Effector CD8-positive, alpha-beta T cell (primary cell): ENCODE measurements at places on chromosomes 16 and 17.

GRCh38 chr17:62664336-62665120 is 37.1 kb downstream of the MRC2 start:
- DNase-seq, result no peak

- no peak for DNase-seq
Measured at GRCh38 chr16:30561089-30561816, 3.1 kb upstream of the ZNF764 start.

- no peak for DNase-seq
Measured at GRCh38 chr16:84883301-84883700, 63.5 kb downstream of the CRISPLD2 start.

DNA sequence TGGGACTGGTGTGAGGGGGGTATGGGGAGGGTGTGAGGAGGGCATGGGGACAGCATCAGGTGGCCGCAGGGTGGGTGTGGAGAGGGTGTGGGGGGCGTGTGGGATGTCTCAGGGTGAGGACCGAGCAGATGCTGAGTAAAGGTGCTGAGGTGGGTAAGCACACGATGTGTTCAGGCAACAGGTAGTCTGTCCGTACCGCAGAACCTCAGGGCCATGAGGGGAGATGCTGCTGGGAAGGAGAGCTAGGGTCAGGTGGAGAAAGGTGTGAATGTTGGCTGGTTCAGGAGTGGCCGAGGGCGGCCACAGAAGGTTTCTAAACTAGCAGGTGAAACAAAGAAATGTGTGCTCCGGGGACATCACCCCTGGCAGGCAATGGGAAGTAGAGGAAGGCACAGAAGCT is 80.0 kb upstream of the CDH5 start:
- no peak for DNase-seq

DNA sequence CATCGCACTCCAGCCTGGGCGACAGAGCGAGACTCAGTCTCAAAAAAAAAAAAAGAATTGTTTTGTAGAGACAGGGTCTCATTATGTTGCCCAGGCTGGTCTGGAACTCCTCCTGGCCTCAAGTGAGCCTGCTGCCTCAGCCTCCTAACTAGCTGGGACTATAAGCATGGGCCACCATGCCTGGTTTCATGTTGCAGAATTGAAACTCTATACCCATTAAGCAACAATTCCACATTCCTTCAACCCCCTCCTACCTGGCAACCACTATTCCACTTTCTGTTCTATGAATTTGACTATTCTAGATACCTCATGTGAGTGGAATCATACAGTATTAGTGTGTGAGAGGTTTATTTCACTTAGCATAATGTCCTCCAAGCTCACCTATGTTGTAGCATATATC is 24.5 kb downstream of the RNF135 start:
- no peak for DNase-seq

DNA sequence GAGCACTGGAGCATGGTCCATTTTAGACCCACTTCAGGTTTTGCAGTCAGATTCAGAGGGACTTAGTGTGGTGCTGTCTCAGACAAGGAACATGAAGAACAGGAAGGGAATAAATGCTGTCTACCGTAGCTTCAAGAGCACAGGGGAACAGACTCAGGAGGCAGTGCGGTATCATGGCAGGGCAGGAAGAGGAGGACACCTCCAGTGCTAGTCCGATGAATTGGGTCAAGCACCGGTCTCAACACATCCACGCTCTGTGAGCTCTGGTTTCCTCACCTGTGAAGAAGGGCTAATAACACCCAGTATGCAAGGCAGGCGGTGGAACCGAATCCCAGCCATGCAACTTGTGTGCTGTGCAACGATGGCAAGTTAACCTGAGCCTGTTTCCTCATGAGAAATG is 3.6 kb upstream of the ANKFY1 start:
- DNase-seq, result no peak

DNA sequence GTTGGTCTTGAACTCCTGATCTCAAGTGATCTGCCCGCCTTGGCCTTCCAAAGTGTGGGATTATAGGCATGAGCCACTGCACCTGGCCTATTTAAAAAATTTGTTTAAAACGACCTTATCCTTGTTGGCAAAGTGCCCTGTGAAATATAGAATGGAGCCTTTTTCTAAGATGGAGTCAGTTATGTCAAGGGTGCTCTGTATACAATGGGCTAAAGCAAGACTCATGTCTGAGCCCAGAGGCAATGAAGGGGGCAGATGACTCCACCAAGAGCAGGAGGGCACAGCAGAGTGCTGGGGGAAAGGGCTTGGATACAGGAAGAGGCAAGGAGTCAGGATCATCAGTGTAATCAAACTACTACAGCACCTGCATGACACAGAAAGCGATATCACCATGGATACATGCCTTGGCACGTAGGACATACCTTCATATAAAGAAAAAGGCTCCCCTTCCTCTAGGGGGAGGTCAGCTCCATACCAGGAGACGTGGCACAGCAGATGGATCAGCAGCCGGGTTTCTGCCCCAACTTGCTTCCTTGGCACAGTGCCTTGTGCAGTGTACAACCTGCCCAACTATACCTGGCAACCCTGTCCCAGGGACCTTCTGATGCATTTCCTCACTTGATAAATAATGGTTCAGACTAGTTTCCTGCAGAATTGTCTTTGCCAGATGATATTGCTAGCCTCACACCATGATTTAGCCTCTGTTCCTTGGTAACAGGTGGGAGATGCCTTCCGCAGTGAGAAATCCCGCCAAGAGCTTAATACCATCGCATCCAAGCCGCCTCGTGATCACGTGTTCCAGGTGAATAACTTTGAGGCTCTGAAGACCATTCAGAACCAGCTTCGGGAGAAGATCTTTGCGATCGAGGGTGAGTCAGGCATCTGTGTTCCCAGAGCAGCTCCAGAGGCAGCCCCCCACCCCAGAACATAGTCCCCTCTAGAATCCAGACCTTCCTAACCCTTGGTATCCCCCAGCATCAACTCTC is 15.3 kb downstream of the ITGAM start:
- DNase-seq, result no peak

DNA sequence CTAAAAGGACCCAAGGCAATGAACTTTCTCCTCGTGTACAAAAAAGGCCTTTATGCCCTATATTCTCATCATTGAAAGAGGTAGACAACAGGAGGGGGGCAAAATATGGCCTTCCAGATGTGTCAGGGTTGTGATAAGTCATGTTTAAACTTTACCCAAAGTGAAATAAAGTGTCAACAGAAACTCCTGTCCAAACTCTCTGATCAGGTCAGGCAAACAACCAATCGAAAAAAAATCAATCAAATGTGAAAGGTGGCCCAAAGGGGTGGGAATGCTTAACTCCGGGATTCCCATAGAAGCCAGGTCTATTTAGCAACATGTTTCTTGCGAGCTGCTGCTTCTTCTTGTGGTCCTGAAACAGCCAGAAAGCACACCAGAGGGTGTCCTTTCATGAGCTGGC is 49.5 kb upstream of the SOX9 start:
- no peak for DNase-seq

GRCh38 chr16:3135126-3135715 is 392 bp downstream of the ZNF213 start:
- DNase-seq, result no peak

GRCh38 chr16:26806657-26807056 is 260.1 kb upstream of the C16orf82 start:
- no peak for DNase-seq

DNA sequence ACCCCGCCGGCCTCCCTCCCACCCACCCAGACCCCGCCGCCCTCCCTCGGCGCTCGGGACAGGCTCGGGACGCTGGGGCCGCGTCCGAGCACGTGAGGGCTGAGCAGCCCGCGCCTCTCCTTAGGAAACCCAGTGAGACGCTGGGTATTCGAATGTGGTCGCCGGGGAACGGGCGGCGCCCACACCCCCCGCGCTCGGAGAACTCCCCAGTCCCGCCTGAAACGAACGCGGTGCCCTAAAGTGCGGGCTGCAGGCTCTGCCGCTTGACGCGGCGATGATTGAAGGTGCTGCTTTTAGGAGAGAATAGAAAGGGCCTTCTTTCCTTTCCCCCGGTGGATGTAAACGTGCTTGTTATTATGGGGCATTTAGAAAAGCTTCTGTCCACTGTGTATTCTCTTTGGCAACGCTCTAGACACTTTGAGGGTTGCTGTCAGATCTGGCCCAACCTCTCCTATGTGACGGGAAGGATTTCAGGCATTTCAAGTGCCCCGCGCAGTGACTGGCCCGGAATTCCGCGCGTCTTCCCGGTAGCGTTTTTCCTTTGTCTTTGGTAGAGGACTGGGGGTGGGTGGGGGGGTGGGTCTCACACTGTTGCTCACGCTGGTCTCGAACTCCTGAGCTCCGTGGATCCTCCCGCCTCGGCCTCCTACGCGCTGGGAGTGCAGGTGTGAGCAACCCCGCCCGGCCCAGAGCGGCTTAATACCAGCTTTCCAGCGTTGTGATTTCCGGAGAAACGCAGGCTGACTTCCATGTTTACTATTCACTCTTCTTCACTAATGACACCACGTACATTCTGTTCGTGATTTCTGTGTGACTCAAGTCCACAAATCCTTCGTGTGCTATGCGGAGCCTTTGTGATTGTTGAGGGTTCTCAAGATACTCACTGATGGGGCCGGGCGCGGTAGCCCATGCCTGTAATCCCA is 21.8 kb upstream of the FOXK2 start:
- DNase-seq, result peak; percentile 25

GRCh38 chr16:51084074-51084928 is 66.8 kb downstream of the SALL1 start:
- DNase-seq, result no peak

DNA sequence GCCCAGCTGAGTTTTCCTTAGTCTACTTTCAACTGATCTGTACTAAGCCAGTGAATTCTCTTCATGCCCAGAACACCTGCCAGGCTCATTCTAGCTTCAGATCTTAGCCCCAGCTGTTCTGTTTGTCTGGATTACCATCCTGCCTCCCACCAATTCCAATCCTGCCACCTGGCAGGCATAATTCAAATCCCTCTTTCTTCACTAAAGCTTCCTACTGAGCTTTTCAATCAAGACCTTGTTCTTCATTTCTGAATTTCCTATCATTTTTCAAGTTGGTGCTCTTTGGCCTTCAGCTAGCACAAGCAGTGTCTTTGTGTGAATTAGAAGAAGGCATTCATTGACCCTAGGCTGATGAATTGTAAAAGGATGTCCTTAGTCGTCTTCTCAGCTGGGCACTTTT is 357.6 kb downstream of the UTP18 start:
- no peak for DNase-seq

DNA sequence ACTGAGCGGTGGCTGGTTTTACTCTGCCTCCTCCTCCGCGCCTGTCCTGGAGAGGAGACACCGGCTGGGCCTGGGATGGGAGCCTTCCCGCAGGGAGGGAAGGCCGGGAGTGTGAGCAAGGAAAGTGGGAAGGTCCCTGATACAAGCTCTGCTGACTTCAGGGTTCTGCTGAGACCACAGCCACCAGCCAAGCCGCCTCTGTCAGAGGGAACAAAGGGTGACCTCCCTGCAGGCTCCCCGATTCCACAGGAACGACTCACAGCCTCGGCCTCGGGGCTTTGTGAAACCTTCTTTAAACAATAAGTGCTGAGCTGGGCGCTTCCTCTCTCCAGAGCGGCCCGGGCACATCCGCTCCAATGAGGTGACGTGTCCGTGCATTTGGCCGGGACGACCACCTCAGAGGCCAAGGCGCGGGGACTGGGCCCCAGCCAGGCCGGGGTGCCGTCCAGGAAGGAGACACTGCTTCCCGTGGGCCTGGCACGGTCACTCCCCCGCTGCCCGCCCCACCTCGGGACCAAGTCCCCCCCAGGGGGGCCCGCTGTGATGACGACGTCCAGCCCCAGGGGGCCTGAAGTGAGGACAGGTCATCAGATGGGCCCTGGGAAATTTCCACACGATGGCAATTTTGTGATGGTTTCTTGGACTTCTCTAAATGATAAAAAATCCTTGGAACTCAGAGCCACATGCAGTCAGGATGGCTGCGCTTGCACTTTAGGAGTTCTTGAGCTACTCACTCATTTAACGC is 11.8 kb upstream of the CIBAR2 start:
- no peak for DNase-seq

GRCh38 chr16:970386-970765 is 408 bp downstream of the LMF1 start:
- DNase-seq, result no peak

DNA sequence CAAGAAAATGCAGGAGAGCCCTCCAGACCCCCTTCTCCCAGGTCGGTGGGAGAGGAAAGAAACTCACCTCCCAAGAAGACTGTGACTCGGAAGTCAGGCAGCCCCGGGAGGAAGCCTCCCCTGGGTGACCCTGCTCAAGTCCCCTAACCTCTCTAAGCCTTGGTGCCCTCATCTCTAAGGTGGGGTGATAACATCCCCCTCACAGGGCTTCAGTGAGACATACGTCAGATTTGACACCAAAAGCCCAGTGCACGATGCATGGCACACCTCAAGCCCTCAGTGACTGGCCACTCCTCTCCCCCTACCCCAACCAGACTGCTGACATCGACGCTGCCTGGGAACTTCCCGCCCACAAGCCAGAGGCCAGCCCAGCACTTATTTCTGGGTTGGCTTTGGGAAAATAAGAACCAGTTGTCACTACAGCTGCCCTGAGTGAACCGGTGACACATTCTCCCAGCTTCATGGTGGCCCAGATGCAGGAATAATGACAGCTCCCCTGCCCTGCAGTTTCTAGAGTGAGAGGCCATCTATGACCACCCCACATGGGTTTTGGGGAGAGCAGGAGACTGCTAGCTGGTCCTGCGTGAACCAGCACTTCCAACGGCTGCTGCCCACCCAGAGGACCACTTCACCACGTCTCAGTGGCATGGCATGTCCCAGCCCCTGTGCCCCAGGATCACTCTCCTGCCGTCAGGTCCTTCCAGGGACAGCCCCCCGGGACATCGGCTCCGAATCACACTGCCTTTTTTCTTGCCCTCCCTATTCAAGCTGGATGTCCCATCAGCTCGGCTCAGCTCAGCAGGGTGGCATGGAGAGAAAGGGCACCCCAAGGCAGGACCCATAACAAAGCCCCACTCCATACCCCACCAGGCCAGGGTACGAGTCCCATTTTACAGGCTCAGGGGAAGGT is 9.5 kb downstream of the KNOP1 start:
- no peak for DNase-seq

DNA sequence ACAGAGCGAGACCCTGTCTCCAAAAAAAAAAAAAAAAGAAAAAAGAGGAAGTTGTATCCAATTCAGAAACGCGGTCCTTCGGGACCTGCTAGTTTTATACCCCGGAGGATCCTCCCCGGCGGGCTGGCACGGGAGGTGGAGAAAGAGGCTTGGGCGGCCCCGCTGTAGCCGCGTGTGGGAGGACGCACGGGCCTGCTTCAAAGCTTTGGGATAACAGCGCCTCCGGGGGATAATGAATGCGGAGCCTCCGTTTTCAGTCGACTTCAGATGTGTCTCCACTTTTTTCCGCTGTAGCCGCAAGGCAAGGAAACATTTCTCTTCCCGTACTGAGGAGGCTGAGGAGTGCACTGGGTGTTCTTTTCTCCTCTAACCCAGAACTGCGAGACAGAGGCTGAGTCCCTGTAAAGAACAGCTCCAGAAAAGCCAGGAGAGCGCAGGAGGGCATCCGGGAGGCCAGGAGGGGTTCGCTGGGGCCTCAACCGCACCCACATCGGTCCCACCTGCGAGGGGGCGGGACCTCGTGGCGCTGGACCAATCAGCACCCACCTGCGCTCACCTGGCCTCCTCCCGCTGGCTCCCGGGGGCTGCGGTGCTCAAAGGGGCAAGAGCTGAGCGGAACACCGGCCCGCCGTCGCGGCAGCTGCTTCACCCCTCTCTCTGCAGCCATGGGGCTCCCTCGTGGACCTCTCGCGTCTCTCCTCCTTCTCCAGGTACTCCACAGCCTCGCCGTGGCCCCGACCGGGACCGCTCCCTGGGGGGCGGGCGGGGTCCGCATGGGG is at the start of gene CDH3:
Gene CDH3 (plus strand): TSS at position 596 of the 779 bp plus-strand sequence. CDS start 70 bp downstream, at position 666.
- no peak for DNase-seq

- no peak for DNase-seq
Measured at GRCh38 chr17:12256380-12256995, 235.8 kb downstream of the MAP2K4 start.

- no peak for DNase-seq
Measured at GRCh38 chr16:63735456-63735855, 1386.4 kb downstream of the CDH11 start.

GRCh38 chr17:40291281-40291664 is 3.6 kb downstream of the CDC6 start:
- no peak for DNase-seq
